GM20000 (cell line): ENCODE measurements at places on chromosomes 11 and 22.

- DNase-seq = no peak
Observed at GRCh38 chr22:35834061-35834460, 116.4 kb downstream of the APOL5 start.

DNA sequence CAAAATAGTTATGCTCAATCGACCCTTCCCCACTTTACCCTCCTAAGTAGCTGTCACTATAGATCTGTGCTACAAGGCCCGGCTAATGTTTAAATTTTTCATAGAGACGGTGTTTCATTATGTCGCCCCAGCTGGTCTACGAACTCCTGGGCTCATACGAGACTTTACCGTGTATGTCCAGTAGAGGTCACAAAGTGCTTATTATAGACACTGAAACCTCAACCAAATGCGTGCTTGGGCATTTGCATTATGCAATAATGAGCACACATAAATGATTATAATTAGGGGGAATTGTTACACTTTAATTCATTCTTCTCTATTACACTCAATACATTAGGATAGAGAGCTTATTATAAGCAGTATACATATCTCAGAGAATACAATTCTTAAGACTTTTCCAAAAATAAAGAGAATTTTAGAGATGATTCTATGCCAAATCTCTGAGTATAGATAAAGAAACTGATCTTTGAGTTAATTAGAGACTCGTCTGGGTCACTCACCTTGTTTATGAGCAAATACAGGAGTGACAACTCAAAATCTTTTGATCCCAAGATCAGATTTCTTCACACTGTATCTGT is 12.5 kb upstream of the MRPL16 start:
- peak; percentile 47 for DNase-seq

DNA sequence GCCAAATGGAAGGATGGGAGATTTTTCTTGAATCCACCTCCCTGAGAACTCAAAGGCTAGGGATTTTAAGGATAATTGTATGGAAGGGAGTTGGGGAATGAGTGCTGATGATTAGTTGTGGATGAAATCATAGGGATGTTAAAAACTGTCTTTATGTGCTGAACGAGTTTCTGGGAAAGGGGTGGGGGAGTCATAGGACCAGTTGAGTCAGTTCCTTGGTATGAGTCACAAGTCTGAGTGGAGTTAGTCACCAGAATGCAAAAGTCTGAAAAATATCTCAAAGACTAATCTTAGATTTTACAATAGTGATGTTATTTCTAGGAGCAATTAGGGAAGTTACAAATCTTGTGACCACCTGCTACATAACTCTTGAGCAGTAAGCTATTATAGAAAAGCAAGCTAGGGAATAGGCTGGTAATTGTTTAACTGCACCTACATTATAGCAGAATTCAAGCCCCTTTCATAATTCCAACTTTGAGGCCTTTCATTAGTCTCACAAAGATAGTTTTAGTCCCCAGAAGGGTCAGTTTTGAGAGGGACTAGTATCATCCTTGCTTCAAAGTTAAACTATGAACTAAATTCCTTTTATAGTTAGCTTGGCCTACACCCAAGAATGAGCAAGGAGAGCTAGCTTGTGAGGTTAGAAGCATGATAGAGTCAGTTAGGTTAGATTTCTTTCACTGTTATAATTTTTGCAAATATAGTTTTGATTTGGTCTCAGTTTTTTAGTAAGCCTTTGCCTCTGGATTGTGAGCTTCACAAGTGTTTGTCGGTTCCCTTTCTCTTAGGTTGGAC is 668.0 kb downstream of the ETS1 start:
- DNase-seq = no peak

DNA sequence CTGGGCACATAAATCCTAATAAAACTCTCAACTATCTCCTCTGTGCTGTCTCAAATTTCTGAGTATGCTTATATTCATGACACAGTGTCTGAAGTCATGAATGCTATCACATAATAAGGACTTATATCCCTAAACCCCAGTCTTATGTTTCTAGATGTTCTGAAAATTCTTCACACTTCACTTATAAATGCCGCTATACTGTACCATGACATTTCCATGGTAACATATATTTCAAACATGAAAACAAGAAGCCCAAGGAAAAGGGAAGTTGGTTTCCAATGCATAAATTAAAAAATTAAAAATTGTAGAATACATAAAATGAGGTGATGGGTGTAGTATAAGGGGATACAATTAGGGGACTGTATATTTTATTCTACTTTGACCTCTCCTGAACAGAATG is 11.7 kb downstream of the GVQW3 start:
- no peak for DNase-seq

DNA sequence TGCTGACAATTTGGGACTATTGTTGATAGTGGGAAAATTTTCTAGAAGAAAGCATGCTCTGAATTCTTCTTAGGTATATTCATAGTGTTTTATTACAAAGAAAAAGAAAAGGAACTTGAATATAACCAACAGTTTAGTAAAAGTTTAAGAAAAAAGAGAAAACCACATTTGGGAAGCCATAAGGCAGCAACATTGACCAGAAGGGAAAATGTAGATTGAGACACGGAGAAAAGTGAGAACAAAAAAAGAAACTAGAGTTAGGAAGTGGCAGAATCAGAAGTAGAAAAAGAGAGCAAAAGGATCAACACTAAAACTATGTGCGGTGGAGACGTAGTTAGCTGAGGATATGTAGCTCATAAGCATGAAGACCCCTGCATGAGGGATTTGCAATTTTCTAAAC is 1398.2 kb downstream of the LRRC4C start:
- DNase-seq = no peak

- DNase-seq = no peak
Observed at GRCh38 chr11:129314371-129314770, 61.3 kb upstream of the BARX2 start.

DNA sequence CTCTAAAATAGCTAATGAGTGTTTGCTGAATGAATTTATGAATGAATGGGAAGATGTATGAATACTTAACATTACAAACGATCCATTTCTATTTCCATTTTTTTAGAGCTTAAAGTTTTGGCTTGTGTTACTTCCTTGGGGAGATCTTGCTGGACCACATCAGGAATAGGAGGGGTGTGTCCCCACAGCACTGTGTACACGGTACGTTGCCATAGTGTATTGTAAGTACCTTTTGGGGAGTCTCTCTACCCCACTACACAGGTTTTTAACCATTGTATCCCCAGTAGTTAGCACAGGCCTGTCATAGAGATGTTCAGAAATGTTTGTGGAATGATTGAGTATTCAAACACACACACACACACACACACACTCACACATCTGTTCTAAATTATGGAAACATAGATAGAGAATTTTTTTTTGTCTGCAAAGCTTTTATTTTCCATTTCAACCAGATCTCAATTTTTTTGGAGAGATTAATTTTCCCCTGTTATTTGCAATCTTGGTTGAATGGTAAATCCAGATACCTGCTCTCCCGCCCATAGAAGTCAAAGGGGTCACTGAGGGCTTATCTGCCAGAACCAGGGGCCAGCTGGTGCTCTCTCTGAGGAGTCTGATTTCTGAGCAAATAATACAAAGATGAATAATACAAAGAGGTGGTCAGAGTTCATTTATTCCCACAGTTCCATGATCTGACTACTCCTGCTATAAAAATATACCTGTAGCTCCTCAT is 471.0 kb downstream of the INSC start:
- DNase-seq = no peak

- DNase-seq = peak; percentile 99
Observed at GRCh38 chr11:65261591-65262380, at the start of gene POLA2. Gene POLA2 (plus strand): TSS chr11:65261962. CDS start chr11:65262293, 331 bp downstream.

DNA sequence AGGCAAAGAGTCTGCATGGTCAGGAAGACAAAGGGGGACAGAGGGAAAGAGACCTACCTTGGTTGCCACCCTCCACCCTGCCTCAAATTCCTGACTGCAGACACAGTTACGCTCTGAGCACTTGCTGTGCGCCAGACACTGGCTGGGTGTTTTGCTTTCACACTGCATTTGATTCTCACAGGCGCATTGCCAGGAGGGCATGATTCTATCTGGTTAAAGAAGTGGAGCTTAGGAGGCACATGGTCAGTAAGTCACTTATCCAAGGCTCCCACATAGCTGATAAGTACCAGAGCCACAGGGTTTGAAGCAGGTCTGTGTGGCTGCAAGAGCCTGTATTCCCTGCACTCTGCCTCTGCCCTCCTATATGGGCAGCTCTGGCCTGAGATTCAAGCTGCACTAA is 103.9 kb downstream of the TIMP3 start:
- DNase-seq = no peak

GRCh38 chr11:7512525-7513233 is 1.1 kb upstream of the PPFIBP2 start:
- peak; percentile 89 for DNase-seq

DNA sequence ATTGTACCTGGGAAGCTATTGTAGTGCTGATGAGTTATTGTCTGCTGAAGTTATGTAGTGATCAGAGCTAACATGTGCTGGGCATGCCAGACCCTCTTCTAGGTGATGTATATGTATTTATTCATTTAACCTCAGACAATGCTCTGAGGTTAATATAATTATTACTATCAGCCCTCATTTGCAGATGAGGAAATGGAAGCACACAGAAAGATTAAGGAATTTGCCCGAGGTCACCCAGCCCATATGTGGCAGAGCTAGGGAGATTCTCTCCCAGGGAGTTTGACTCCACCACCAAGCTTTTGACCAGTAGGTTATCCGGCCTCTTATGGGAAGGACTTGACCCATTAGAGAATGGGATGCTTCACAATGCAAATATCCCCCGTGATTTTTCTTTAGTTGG is 114.2 kb upstream of the NAV2 start:
- no peak for DNase-seq

GRCh38 chr11:3086671-3087150 is 29.5 kb upstream of the CARS1 start:
- no peak for DNase-seq

DNA sequence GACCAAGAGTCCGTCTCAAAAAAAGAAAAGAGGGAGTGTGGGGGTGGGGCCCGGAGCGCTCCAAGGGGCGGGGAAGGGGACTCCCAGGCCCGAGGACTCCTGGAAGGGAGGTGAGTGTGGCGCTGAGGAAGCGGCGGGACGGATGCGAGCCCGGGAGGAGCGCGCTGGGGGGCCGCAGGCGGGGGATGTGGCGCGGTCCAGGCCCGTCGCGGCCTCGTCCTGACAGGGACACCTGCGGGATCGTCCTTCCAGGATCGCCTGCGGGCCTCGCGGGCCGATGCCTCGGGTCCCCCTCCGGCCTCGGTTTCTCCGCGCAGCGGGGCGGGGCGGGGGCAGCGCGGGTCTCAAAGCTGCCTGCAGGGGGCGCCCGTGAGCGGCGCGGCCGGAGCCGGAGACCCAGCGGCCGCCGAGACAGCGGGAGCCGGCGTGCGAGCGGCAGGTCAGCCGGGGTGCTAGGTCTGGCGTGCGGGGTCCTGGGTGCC is 3.8 kb upstream of the ADORA2A start:
- DNase-seq = peak; percentile 95

DNA sequence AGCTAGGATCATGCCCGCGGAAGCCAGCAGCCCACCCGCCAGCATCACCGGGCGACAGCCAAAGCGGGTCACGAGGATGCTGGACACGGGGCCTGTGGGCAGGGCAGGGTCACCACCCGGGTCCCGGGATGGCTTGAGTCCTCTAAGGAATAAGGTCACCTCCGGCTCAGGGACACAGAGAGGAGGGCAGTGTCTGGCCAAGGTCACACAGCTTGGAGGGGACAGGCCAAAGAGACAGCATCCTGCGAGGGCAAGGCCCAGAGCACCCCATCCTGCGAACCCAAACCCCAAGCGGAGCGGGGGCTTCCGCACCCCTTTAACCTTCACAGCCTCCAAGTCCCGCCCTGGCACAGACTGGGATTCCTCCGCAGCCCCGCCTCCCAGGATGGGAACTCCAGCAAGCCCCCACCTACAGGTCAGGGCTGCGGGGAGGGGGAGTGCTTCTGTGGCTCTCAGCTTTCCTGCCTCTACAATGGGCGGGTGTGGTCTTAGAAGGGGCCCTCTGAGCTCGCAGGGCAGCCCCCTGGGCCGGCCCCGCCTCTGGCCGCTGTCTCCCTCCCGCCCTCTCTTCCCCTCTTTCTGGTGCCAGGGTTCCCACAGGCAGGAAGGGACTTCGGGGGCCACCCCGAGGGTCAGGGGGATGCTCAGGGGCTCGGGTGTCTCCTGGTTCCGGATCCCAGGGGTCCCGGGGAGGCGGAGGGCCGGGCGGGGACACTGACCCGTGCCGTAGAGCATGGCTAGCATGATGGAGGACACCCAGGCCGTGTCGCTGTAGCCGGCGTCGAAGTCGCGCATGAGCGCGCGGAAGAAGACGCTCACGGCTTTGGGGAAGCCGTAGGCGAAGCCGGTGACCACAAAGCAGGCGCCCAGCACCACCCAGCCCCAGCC is 1.8 kb downstream of the SLC16A8 start:
- peak; percentile 72 for DNase-seq

- no peak for DNase-seq
Observed at GRCh38 chr22:35854334-35854733, 136.7 kb downstream of the APOL5 start.

DNA sequence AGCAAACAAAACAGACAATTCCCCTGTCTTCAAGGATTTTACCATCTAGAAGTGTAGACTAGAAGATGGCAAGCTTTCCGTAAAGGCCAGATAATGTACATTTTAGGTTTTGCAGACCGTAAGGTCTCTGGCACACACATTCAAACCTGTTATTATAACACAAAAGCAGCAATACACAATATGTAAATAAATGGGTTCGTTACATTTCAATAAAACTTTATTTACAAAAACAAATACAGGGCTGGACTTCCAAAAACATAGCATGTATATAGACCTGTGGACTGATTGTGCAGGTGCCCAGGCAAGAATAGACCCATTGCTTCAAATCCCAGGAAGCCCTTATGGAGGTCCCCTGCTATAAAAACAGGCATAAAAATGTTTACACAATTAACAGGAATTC is 27.1 kb upstream of the MS4A6A start:
- no peak for DNase-seq

- DNase-seq = no peak
Observed at GRCh38 chr11:104649002-104649401, 249.3 kb downstream of the CASP12 start.

DNA sequence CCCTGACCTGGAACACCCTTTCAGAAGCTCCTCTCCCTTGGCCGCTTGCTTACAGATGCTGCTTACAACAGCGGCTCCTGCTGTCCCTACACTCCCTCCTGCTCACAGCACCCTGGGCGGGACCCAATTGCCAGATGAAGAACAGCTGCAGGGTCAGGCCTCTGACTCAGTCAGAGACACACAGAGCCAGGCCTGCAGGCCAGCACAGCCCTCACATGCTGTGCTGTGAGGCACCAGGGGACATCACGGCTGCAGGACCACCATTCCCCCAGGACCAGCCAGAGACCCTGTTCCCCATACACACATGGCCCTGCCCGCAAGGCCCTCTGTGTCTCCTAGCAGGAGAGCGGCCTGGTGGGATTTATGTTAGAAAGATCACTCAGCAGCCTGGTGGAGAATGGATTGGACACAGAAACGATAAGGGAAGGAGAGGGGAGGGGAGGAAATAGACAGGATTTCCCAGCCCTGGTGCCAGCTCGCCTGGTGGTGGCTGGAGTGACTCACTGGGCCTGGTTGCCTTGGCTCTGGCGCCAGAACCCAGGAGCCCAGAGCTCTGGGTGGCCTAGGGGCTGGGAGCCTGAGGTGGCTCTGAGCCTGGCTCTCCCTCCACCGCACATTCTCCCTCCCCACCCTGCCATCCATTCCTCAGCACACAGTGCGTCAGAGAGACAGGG is 6.7 kb downstream of the CAPN5 start:
- peak; percentile 26 for DNase-seq
